ENCODE measurements at places on chromosomes 11 and 22.

DNA sequence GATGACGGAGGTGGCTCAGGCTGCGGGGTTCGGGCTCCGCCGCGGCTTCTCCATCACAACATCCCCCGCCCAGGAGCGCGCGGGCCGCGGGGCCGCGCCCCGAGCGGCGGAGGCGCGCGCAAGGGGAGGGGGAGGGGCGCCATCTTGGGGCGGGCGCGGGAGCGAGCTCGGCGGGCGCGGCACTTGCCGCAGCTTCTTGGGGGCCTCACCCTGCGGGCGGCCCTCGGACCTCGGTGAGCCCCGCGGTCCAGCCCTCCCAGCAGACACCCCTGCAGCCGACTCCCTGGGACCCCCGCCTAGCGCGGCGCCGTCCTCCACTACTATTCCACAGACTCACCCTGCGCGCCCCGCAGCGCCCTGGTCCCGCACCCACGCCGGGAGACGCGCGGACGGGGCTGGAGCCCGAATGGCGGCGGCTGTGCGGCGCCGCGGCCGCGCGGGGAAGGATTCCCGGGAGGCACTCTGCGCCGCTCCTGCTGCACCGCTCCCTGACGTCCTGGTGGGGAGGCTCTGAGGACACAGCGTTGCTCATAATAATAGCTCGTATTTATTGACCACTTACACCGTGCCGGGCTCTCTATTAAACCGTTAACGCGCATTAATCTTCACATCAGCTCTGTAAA lies at the start of gene APBB1:
APBB1 (minus strand) TSS at position 86 of the 623 bp plus-strand sequence. CDS start 7,747 bp downstream, outside the sequence.
- DNase-seq, result peak; percentile 58

DNA sequence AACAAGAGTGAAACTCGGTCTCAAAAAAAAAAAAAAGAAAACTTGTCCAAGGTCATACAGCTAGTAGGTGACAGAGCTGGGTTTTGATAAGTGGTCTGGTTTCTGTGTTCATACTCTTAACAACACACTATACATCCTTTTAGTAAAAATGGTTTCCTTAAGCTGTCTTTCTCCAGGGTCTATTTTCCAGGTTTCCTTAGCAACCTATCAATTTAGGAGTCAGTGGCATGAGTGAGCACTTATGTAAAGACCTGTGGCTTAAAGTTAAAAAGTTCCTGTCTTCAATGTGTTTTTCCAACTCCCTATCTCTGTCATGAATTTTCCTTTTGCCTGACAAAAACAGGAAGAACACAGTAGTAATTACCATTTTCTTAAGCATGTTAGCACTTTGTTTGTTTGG lies 480.5 kb downstream of the TMEM135 start:
- no peak for DNase-seq

DNA sequence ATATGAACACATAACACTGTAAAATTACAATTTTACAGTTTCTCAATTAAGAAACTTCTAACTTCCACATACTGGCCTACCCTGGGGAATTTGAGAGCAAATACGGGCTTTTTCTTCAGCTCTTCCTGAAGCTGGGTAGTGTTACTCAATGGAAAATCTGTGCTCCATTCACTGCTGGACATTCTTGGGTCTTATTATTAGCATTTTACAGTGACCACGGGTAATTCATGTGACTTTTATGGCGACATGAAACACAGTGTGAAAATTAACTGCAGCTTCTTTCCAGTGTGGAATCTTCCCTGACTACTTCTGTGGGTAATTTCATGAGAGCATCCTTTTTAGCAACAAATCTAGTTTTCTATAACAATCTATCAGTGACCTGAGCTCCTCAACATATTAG lies 423.7 kb upstream of the ANO5 start:
- DNase-seq, result no peak

DNA sequence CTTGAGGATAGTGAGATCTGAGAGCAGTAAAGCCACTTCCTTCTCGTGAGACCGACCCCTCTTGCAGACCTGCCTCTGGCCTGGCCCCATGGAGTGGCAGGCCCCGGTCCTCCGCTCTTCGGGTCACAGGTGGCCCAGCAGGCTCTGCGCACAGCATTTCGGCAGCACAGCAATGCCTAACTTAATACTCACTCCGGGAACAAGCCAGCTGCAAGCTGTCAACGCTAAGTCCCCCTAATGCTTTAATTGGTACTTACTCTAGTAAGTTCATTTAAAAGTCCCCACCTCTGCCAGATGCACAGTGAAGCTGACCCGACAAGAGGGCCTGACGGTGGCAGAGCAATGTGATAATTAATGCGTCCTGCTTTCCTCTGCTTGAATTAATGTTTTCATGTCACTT lies 349.3 kb upstream of the B3GAT1 start:
- no peak for DNase-seq

- DNase-seq, result peak; percentile 78
These were observed 1.4 kb downstream of the CTTN start for GRCh38 chr11:70399681-70400112.

- no peak for DNase-seq
These were observed 6.2 kb upstream of the CDK2AP2 start for GRCh38 chr11:67514116-67514515.

All from tibial nerve (tissue), 4 donors.